ENCODE measurements at places on chromosomes 5 and 9.

DNA sequence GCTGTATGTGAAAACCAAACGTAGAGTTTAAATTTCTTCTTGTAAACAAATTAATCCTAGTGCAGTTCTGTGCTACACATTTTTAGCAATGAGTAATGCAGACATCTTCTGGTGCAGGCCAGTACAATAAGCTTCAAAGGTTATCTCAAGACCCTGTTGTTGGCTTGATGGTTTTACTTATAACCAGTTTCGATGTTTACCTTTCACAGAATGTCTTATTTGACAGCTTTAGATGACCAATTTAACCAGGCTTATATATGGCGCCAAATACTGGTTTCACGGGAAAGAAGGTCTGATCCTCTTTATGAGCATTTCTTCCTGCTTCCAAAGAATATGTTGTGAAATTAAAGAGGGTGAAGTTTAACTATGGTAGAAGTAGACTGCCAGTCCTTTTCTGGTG lies 9.9 kb downstream of the ZFAND5 start:
- DNase-seq, result no peak

GRCh38 chr5:160605266-160605665 lies 183.6 kb downstream of the PTTG1 start:
- DNase-seq, result no peak

DNA sequence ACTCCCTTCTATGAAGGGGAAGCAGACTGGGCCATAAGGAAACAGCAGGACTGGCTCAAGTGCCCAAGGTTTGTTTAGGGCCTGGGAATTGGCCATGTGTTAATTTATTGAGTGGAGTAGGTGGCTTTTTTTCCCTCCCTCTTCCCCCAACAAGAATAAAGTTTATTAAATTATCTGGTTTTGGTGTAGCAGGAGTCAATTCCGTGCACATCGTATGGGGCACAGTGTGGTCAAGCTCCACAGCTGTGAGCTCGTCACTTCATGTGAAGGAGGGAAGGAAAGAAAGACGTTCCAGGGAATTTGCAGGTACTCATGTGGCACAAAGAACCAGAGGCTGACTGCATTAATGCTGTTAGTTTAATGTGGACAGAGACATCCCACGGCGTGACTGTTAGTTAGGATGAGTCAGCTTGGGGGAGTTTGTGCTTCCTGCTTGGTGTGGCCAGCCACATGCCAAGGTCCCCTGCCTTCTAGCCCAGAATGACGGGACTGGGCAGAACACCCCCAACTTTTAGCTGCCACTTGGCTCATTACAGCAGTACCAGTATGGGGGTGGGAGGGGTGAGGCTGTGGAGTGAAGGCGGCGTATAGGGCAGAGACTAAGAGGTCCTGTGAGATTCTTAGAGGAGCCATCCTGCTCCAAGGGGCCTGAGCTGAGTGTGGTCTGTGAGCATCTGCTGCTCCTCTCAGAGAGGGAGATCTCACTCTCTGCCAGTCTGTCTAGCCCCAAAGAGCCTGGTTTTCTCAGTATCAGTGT lies 33.2 kb downstream of the CSF1R start:
- DNase-seq, result peak; percentile 78

DNA sequence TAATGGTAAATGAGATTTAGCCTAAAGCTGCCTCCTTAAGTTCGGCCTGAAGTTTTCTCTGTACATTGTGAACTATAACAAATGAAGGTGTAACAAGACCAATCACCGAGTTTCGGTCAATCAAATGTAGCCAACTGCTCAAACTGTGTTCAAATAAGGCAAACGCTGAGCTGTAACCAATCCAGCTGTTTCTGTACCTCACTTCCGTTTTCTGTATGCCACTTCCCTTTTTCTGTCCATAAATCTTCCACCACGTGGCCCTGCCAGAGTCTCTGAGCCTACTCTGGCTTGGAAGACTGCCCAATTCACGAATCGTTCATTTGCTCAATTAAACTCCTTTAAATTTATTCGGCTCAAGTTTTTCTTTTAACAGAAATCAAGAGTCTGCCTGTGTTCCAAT lies 193.5 kb upstream of the KLF9 start:
- DNase-seq, result no peak

DNA sequence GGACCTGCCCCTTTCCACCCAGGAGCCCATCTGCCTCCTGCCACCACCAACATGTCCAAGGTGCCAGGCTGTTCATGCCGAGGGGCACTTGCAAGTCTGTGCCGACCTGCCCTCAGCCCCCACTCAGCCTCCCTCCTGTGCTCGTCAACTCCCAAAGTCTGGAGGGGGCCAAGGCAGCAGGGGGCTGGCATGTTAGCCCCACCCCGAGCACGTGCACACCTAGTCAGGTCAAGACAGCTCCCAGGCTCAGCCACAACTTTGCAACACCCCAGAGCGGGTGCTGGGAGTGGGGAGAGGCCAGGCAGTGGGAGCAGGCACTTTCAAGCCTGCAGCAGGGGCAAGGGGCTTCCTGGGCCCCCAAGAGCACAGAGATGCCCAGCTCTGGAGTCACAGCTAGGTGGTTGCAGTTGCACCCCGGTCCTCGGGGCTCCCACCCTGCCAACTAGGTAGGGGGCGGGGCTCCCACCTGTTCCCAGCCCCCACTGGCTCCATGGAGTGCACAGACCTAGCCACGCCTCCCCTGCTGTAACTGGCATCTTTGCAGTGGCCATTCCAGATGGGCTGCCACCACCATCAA lies 272.5 kb downstream of the CETN3 start:
- no peak for DNase-seq

DNA sequence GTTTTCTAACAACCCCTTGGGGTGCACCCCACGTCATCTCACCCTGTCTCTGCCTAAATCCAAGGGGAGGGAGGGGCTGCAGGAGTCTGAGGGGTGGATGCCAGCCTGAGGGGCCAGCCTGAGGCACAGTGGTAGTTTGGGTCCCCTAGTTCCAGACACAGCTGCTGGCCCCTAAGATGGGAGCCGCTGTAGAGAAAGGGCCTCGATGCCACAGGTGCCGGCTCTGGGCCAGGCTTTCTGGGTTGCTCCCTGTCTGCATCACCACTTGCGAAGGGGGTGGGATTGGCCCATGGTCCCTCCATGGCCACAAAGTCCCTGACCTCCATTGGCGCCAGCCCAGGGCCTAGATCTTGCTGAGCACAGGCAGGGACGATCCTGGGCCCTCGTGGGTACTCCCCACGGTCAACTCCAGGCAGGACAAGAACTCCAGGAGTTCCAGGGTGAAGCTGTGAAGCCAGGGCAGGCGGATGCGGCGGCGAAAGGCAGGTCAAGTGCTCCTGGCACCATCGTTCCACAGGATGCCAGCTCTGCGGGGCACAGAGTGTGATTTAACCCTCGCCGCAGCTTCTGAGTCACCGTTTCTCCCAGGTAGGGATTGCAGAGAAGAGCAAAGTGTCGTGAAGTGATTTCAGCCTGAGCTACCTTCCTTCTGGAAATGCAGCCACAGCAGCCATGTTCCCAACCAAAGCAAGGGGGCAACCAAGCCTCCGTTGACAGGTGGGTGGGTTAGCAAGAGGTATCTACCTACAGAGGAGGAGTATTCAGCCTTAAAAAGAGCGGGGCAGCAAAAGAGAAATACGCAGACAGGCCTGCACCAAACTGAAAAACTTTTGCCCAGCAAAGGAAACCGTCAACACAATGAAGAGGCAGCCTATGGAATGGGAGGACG lies 41.6 kb upstream of the EXOC3 start:
- no peak for DNase-seq

- DNase-seq, result peak; percentile 97
Measured at GRCh38 chr5:172772112-172772906, 1.3 kb upstream of the DUSP1 start.

GRCh38 chr9:129309906-129310305 lies 131.8 kb upstream of the IER5L start:
- DNase-seq, result no peak

DNA sequence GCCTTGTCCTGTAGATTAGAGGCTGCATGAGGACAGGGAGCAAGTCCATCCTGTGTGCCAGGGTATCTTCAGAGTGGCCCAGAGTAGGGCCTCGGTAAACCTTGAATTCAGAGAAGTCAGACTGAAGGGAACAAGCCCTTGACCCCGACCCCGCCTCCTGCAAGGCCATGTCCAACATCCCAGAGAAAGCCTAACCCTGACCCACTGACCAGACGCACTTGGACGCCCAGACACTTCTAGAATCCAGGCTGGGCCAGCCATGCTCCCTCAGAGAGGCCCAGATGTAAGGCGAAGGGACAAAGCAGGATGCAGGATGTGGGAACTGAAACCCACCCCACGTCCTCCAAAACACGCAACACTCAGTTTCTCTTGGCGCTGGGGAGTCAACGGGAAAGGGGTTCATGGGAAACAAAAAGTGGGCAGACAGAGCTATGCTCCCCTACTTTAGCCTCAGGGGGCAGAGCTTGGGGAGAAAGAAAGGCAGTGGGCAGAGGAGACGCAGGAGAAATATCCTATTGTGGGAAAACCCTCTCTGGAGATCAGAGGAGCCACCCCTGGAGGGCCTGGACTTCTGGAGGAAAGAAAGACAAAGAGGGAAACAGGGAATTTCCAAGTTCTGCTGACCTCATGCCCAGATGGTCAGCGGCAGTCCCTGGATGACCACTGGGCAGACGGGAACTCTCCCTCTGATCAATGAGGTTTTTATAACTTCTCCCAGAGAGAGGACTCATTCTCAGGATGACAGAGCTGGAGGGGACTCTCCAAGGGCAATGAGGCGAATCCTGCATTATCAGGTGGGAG lies 13.0 kb downstream of the TNIP1 start:
- DNase-seq, result no peak

GRCh38 chr5:31809050-31809870 lies 170.3 kb downstream of the PDZD2 start:
- DNase-seq, result peak; percentile 79

- no peak for DNase-seq
Measured at GRCh38 chr5:123786411-123786810, 274.4 kb downstream of the CSNK1G3 start.

- DNase-seq, result no peak
Measured at GRCh38 chr9:28925157-28925556, 1351.9 kb upstream of the C9orf72 start.
